Inflammatory macrophage treated with lipopolysaccharide for 4 hours (primary cell): ENCODE measurements at places on chromosomes 7 and 10.

GRCh38 chr7:128221929-128222403, 19.1 kb upstream of the LEP start:
- DNase-seq: no peak

DNA sequence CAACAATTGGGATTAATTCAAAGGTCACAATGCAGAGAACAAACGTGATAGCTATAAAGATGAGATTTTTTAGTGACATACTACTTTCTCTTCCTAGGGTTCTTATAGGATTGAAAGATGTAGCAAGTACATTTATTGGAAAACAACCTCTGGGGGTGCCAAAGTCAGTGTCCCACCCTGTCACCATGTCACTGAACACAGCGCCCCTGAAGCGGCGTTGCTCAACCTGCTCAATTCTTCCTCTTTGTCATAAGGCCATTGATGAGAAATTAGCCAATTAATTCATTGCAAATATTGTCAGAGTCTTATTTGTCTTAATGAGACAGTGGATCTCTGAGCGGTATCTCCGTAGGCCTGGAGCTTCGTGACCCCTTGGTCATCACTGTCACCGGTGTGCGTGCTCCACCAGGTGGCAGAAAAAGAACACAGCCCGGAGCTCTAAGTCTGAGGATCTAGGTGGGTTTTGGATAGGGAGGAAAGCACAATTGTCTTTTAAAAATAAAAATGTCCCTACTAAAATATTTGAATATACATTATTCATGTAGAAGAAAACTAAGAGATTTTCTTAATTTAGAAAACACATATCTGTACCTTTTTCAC, 362.6 kb downstream of the PAXIP1 start:
- DNase-seq: no peak

DNA sequence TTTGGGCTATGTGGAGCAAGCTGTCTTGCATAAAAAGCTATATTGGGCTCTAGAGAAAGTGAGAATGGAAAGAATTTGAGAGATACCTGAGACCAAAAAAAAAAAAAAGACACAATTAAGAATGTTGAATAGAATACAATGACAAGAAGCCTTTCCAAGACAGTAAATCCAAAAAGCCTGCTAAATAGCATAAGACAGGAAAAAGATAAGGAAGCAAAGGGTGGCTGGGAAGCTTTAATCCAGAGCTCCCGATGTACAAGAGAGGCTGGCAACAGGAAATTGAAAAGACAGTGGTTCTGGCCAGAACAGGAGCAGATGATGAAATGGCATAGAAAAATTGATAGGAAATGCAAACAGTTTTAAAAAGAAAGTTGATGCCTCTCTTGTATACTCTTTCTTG, 174.9 kb downstream of the CACNA2D1 start:
- no peak for DNase-seq

DNA sequence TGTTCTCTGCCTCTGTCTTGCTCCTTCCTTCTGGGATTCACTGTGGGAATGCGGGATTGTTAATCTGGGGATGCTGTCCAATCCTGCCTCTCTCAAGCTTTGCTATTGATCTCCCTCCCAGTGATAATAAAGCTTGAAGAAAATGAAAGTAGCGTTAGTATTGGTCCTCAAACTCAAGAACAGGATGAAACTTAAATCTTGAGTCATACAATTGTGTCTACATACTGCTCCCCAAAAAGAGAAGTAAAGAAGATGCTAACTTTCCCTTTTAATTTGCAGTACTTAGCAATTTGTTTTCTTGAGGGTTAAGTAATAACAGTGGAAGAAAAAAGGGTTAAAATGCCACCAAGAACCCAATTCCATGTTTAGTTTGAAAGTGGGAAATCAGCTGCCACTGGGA, 13.6 kb downstream of the CFTR start:
- peak; percentile 6 for DNase-seq

DNA sequence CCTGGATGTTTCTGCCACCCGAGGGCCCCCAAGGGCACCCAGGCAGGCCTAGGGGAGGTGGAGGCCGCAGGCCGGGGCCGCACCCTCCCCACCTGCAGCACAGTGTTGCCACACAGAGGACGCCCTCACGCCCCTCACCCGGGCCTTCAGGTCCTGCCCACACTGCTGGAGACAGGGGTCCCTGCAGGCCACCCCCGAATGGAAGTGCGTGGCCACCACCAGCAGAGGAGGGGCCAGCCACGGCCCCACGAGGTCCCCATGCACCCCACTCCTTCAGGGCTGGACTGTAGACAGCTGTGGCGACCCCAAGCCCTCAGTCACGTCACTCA, 35.4 kb downstream of the ADAP1 start:
- DNase-seq: no peak

GRCh38 chr7:141562036-141562435, 10.8 kb downstream of the AGK start:
- no peak for DNase-seq
